Thoracic aorta (tissue), 2 donors: ENCODE measurements at places on chromosomes 7 and 10. TPM values are rescaled to one million over a fixed set of nuclear protein-coding genes. Genes with fewer than 3 reads are reported as not detected.

Gene MMP21
- not detected for total RNA-seq

Gene COL26A1
- total RNA-seq = not detected

DNA sequence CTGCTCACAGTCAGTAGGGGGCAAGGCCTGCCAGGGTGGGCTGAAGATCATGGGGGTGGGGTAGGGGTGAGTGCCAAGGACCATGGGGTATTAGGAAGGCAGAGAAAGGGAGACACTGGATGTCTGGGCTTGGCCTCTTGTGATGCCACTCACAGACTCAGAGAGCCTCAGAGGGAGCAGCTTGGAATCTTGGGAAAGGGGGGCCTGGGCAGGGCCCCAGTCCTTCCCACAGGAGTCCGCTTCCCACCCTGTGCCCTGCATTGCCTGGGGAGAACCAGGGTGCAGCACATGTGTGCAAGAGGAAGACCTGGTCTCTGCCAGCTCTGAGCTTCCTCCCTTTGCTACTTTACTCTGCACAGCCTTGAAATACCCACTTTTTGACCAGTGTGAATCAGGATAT is 4.3 kb downstream of the ADCY1 start:
- no peak overlapping the region for H3K4me3 ChIP-seq
- H3K4me1 ChIP-seq = no peaks in the 10 kb centered on the region
- no peaks in the 10 kb centered on the region for H3K27me3 ChIP-seq
- no peaks in the 10 kb centered on the region for H3K36me3 ChIP-seq
- no peak for DNase-seq

DNA sequence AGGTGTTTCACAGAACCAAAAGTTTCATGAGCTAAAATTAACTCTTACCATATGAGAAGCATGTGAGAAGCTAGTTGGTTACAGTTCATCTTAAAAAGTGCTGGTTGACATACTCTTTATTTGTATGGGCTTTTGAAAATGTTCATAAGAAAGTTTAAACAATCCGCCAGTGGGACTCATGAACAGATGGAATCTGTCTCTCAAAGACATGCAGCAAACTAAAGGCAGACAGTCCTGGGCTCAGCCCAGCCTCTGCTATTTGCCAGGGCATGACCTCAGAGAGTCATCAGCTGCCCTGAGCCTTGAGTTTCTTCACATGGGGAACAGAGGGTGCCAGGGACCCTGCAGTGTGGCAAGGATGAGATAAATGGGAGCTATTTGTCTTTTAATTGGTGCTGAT is 3.2 kb downstream of the PYROXD2 start:
- no peaks in the 10 kb centered on the region for H3K27me3 ChIP-seq
- peaks cover 16% of the 10 kb centered on the region for H3K4me1 ChIP-seq
- DNase-seq = no peak

DNA sequence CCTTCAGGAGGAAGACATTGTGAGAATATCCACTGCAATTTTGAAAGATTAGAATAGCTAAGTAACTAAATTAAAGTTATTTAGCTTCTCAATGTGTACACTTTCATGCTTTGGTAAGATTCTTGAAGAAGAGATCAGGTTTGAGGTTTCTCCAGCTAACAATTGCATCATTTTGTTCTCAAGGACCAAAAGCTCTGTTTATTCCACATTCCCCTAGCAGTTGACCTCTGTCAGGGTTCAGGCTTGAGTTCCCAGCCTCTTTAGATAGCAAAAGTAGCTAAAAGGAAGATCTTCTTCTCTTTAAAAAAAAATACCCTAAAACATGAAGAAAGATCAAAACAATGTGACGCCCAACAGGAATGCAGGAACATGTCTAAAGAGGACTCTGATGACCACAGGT is 179.4 kb upstream of the IGFBP3 start:
- no peak overlapping the region for H3K27ac ChIP-seq
- no peaks in the 10 kb centered on the region for H3K27me3 ChIP-seq
- H3K4me3 ChIP-seq = no peak overlapping the region
- H3K4me1 ChIP-seq = no peaks in the 10 kb centered on the region
- no peaks in the 10 kb centered on the region for H3K36me3 ChIP-seq

GRCh38 chr10:6473901-6474370 is 106.1 kb downstream of the PRKCQ start:
- H3K4me3 ChIP-seq = peak overlapping the region; percentile 18
- no peaks in the 10 kb centered on the region for H3K36me3 ChIP-seq
- no peak overlapping the region for H3K27ac ChIP-seq

DNA sequence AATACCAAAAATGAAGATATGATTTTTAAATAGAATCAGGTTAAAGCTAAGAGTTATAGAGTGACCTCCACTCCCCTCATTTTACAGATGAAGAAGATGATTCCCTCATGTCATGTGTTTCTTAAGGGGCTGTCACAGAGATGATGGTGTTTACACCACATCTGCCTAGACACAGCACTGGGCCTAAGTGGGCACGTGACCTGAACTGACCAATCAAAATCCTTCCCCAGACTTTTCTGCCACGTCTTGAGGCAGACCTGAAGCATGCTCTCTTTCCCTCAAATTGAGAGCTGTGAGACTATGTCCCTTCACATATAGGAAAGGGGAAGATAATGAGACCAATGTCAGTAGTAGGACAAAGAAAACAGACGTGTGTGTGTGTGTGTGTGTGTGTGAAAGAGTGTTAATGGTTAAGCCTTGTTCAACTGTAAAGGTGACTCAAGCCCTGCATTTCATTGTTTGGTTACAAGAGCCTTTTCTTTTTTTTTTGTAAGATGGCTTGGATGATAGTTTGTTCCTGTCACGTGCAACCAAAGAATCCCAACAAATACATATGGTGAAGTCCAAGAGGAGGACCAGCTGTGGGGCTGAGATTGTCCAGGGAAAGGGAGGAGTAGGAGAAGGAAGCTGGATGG is 172.8 kb upstream of the AOAH start:
- no peaks in the 10 kb centered on the region for H3K4me1 ChIP-seq
- no peaks in the 10 kb centered on the region for H3K27me3 ChIP-seq

GRCh38 chr7:2004841-2005725 is 227.7 kb downstream of the MAD1L1 start:
- H3K27me3 ChIP-seq = no peaks in the 10 kb centered on the region
- no peaks in the 10 kb centered on the region for H3K4me1 ChIP-seq
- no peak for DNase-seq
- H3K36me3 ChIP-seq = no peaks in the 10 kb centered on the region

DNA sequence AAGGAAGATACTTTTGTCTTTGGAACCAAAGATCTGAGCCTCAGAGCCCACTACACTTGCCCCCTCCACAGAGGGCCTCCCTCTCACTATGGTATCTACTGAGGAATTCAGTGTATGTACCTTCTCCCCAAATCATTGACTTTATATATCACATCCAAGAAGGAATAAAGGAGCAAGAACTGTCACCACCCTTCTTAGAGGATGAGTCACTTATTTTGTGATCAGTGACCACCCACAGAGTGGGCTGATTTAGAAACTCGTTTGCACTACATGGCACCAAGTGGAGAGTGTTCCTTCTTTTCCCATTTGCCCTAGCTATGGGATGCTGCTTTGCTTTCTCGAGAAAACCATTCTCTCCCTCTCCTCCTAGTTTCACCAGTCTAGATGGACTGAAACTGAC is 5.7 kb downstream of the TMEM243 start:
- H3K27me3 ChIP-seq = no peaks in the 10 kb centered on the region
- no peak overlapping the region for H3K27ac ChIP-seq
- H3K36me3 ChIP-seq = no peaks in the 10 kb centered on the region
- peaks cover 24% of the 10 kb centered on the region for H3K4me1 ChIP-seq
- DNase-seq = no peak
